Stimulated activated CD8-positive, alpha-beta memory T cell treated with anti-CD3 and anti-CD28 coated beads, Interleukin-4, amount 100 ng/mL, for 1 hour (primary cell): ENCODE measurements at places on chromosomes 6 and 20.

GRCh38 chr6:13098793-13099570 is 229.4 kb downstream of the TBC1D7 start:
- no peak for DNase-seq

DNA sequence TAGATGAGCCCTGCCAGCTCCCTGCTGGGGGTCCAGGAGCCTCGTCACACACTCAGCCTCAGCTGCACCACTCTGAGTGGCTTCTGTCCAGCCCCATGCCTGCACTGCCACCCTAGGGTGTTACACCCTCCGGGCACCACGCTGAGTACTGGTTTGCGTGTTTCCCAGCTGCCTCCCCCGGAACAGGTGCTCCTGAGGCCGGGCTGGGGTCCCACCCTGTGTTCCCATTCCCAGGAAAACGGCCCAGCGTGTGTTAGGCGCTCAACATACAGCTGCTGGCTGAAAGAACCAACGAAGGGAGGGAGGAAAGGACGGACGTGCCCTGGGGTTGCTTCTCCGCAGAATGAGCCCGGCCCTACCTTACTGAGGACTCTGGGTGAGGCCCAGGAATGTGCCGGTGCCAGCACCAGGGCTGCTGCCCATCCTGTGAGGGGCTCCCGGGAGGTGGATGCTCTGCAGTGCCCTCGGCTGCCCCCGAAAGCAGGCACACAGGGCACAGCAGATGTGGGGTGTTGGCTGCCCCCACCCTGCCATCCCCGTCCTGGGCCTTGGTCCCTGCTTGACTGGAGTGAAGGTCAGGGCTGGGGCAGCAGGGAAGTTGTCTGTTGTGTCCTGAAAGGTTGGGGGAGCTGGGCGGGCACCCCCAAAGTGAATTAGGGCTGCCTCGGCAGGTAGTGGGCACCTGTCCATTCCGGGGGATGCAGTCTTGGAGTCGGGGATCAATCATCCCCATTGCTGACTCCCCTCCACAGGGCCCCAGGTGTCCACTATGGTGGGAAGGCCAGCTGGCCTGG is 16.3 kb downstream of the LAMA5 start:
- DNase-seq: no peak

- DNase-seq: no peak
Observed at GRCh38 chr6:110098511-110099116, 80.9 kb downstream of the WASF1 start.

DNA sequence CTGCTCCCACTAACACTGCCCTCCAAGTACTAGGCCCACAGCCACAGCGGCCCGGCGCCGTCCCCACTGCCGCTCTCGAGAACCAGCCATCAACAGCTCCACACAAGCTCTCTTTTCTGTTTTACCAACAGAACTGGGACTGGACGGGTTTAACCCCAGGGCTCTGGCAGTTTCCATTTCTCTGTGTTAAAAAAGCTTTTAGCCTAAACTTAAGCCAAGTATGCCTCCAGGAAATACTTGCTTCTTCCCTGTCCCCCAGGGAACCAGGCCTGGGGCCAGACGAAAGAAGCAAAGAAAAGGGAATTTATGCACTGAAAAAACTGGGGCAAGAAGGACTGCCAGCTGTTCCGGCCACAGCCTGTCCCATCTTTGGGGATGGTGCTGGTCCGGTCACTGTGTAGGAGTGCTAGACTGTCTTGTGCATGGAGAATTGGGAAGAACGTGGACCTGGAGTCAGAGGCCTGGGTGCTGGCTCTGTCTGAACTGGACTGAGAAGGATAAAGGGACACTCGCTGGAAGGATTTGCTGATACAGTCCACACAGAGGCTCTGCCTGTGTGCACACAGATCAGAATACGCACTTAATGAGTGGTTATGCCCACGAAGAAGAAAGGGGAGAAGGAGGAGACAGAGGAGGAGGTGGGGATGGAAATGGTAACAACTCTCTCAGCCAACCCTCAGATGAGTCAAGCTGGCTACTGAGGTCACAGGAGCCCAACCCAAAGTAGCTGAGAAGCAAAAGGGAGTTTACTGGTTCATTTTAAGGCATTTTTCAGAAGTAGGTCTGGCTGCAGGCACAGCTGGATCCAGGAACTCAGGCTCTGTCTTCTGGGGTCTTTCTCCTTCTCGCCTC is 254.4 kb upstream of the PMEPA1 start:
- DNase-seq: no peak

DNA sequence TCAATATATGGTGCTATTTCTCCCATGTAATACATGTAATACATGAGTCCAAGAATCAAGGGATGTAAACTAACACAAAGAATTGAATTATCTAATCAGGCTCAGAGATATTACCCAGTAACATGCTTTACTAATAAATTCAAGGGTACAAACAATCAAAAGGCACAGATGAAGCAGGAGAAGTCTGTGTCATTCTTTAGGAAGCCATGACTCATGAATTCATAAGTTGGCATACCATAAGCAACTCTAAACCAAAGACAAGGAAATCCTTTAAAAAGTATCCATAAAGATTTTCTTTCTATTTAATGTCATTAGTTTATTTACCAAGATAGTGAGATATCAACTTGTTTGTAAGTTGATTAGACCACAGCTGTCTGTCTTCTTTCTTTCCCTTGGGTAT is 446.0 kb upstream of the IMPG1 start:
- no peak for DNase-seq

DNA sequence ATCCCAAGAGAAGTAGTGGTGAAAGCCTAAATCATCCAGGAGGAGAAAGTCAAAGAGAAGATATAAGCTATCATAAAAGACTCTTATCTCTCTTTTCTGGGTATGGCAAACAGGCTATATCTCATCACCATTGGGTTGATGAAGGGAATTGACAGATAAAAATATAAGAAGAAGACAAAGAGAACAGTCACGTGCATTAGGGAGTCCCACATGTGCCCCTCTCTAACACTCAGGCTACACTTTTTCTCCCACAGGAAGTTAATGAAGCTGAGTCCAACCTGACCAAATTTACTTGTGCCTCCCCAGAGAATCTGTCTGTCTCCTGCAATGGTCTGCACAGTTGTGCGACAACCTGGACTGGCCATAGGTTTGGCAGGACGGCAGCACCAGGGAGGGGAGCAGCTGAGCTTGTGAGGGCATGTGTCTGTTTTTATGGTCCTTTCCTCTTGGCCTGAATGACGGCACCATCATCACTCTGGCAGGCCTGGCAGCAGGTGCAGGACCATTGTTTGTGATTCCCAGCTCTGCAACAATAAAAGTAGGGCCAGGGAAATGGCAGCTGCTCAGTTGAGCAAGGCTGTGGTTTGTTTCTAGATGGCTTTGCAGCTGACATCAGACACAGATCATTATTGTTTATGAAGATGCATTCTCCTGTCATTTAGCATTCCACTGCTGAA is 144.5 kb upstream of the MCHR2 start:
- DNase-seq: no peak

DNA sequence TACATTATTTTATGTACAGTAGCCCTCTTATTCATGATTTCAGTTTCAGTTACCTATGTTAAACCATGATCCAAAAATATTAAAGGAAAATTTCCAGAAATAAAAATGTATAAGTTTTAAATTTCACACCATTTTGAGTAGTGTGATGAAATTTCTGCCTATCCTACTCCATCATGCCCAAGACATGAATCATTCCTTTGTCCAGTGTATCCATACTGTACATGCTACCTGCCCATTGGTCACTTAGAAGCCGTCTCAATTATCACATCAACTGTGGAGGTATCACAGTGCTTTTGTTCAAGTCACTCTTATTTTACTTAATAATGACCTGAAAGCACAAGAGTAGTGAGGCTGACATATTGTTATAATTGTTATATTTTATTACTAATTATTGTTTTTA is 32.3 kb upstream of the PLCB4 start:
- no peak for DNase-seq

- no peak for DNase-seq
Observed at GRCh38 chr6:157067507-157067906, 255.8 kb downstream of the TMEM242 start.

DNA sequence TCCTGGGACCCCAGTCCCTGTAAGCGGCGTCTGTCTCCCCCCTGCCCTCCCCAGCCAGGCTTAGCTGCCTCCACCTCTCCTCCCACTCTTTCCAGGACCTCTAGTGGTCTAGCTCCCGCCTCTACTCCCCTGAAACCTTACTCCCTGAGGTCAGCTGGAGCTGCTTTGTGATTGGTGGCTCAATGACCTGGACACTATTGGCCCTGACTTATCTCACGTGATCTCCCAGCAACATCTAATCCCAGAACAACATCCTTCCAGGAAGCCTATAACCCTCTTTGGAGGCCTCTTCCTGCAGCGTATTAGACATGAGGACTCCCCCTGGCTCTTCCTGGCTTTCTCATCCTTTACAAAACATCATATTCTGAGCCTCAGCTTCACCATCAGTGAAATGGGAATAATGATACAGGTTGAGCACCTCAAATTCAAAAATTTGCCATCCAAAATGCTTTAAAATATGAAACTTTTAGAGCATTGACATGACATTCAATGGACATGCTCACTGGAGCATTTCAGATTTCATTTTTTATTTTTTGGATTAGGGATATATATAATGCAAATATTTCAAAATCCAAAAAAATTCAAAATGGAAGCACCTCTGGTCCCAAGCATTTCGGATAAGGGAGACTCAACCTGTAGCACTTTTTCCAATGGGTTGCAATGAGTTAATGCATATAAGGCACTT is 16.3 kb upstream of the SRC start:
- DNase-seq: no peak

DNA sequence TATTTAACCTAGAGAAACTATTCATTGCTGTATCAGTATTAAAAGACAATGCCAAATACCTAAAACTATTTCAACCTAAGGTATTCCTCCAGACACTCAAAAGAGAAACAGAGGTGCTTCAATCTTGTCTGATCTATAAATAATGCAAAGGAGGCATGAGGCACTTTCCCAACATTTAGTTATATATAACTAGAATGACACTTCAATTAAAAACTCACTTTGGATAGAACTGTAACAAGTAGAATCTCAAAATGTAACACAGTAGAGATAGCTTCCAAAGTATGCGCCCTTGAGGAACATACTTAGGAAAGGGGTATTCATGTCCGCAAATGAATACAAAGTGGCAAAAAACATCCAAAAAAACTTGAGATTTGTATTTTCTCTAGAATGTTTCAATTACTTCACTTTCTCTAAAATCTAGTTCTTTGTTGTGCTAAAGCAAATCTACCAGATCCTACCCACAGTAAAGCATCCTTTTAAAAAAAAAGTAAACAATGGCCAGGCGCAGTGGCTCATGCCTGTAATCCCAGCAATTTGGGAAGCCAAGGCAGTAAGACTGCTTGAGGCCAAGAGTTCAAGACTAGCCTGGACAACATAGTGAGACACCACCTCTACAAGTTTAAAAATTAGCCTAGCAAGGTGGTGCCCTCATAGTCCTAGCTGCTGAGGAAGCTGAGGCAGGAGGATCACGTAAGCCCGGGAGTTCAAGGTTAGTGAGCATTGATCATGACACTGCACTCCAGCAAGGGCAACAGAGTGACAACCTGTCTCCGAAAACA is 10.3 kb downstream of the SYNCRIP start:
- DNase-seq: no peak

DNA sequence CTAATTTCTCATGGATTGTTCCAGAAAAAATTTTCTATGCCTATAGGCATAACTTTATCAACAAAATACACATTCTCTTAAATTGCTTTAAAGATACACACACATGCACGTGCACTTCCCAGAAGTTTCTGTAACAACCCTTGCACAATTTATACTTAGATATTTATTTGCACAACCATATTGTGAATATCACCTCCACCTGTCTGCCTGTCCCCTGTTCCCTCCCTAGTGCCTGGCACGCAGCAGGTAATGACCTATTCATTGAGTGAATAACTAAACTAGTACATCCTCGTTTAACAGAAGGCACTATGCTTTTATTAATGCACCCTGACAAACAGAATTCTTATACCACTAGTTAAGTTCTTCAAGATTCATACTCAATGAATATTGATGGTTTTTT is 198.9 kb downstream of the BCAS1 start:
- DNase-seq: no peak

- DNase-seq: no peak
Observed at GRCh38 chr20:48648482-48649051, 179.2 kb downstream of the PREX1 start.
